ENCODE measurements at places on chromosomes 7 and 10.
A peak's percentile ranks its signal among the peaks of the same experiment; 100 is the strongest.

- no peak for DNase-seq
These were observed 11.1 kb downstream of the PKD1L1 start for GRCh38 chr7:47937065-47937687.

GRCh38 chr7:106570146-106570545 lies 90.8 kb downstream of the CCDC71L start:
- DNase-seq: no peak

DNA sequence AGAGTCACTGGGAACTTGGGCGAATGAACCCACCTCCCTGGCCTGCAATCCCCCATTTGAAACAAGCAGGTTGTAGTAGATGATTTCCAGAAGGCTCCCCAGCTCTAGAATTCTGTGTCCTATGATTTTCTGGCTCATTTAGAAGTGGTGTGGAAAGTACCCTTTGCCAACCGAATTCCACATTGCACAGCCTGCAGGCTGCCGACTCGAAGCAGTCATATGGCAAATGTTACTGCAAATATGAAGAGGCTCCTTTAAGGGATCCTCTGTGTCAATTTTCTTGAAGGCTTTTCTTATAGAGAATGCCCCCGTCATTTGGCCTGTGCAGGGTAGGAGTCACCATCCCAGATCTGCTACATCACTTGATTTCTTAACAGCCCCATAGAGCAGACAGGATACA lies 5.6 kb downstream of the PODXL start:
- DNase-seq: no peak

- DNase-seq: no peak
These were observed 27.9 kb downstream of the CCDC172 start for GRCh38 chr10:116352125-116352524.

DNA sequence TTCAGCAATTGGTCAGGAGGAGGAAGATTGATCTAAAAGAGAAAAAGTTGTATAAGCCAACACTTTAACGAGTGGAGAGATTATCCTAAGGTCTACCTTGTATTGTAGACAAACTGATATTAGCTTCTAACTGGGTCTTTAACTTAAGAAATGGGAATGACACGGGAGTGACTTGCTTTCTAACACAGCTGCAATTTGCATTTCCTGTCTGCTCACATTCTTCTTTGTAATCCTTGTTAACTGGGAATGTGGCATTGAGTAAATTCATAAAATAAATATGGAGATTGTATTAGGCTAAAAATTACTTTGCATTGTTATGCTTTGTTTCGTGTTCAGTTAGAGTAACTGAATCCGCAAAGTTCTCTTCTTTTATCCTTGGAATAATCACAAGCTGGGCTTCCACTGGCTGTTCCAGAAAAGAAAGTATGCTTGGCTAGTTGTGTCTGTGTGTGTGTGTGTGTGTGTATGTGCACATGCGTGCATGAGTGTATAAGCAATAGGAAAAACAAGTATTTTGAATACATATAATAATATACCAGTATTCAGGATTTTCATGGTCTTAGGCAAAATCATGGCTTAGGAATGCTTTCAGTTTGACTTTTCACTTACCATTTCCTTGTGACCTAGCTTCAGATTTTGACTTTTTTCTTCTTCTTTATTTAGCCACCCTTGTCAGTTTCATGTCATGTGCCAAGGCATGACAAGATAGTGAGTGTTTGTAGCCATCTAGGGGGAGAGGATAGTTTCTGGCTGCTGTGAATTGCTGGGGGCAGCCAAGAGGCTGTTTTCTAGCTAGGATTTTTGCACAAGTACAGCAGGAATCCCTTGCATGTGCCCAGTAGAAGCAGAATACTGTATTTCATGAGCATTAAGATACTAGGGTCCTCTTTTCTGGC lies 54.5 kb upstream of the FZD8 start:
- no peak for DNase-seq

DNA sequence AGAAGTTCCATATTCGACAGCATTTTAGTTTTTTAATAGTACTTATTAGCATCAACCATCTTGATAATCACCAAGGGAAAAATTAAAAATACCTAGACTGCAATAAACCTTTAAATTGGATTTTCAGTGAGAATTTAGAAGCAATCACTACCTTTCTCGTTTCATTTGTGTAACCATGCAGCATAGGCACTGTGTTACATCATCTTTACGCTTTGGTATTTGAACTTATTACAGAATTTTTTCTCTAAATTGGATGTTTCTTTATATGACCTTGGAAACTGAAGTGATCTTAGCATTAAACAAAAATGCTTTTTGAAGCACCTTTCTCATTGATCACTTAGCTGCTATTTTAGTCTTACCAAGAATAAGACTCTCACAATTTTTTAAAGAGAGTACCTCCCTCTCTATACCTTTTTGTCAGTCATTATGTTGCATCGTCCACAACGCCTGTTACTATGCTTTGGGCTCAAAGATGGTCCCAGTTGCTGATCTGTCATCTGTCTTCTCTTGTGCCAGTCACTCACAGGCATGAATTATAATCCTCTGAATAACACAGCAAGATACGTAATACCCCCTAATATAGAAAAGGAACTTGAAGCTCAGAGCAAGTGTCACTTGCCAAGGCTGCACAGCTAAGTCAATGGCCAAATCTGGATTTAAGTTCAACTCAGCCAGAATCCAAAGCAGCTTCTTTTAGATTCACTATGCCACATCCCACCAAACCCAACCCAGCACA lies 19.6 kb upstream of the ASCC1 start:
- DNase-seq: no peak

GRCh38 chr7:74306730-74307469 lies 17.7 kb downstream of the CLIP2 start:
- DNase-seq: peak; percentile 82

DNA sequence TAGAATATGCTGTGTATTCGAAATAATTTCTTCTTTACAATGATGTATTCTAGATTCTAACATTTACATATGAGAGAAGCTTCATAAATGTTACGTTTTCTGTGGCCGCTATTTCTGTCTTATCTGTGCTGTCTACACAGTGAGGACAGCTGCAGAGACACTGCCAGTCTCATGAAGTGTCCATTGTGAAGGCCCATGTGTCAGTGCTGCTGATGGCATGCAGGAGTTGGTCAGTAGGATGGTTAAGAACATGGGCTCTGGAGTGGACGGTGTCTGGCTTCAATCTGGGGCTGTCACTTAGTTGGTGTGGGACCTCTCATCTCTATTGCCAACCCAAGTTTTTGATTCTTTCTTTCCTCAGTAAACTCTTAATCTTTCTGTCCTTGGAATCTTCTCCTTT lies 137.3 kb downstream of the SDK1 start:
- DNase-seq: no peak

GRCh38 chr7:91276909-91277308 lies 12.7 kb downstream of the FZD1 start:
- DNase-seq: no peak

DNA sequence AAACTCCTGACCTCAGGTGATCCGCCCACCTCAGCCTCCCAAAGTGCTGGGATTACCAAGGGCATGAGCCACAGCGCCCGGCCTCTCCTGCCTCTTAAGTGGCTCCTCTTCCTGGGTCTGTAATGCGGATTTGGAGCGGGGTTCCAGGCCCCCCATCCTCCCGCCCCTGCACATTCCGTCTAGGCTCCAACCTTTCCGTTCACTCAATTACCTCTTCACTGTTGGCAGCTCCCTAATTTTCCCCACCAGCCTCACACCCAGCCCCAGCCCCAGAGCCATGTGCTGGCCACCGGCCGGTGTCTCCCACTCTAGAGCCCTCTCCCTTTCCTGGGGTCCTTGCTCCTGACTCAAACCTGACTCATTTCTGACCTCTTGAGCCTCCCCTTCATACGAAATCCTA lies 16.6 kb downstream of the ASB13 start:
- no peak for DNase-seq

GRCh38 chr10:131810036-131810804 lies 90.6 kb upstream of the PPP2R2D start:
- DNase-seq: no peak

DNA sequence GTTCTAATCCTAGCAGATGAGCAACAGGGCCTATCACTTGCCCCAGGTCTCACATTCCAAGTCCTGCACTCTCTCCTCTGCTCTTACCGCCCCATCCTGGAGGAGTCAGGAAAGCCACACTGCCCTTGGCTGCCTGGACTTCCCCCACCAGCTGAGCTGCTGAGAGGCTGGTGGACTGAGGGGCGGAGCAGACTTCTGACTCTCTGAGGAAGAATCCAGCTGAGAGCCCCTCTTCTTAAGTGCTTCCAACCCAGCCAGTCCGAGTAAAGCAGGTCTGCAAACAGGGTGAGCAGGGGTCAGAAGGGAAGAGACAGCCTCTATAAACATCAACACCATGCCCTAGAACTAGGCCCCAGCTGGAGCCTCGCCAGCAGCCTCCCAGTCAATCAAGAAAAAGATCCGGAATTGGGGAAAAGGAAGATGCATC lies 92.4 kb upstream of the TMEM72 start:
- DNase-seq: peak; percentile 22
